Tibial nerve (tissue), 4 donors: ENCODE measurements at places on chromosomes 6 and 20. TPM values are rescaled to one million over a fixed set of nuclear protein-coding genes. Genes with fewer than 3 reads are reported as not detected.

HMGCLL1 gene
- 2.2 TPM for total RNA-seq

DEFB124 gene
- not detected for total RNA-seq

GHRH gene
- total RNA-seq: not detected

CALHM5 gene
- total RNA-seq: 4.5 TPM

RFX6 gene
- total RNA-seq: not detected

METTL24 gene
- 0.98 TPM for total RNA-seq

KCNS1 gene
- total RNA-seq: 0.21 TPM

PI16 gene
- 39.6 TPM for total RNA-seq

GRIK2 gene
- 5.4 TPM for total RNA-seq

- H3K27me3 ChIP-seq: no peaks in the 10 kb centered on the region
- H3K27ac ChIP-seq: no peak overlapping the region
- H3K4me3 ChIP-seq: no peak overlapping the region
- no peaks in the 10 kb centered on the region for H3K36me3 ChIP-seq
These were observed 104.7 kb upstream of the SGK1 start for GRCh38 chr6:134422426-134423231.

DNA sequence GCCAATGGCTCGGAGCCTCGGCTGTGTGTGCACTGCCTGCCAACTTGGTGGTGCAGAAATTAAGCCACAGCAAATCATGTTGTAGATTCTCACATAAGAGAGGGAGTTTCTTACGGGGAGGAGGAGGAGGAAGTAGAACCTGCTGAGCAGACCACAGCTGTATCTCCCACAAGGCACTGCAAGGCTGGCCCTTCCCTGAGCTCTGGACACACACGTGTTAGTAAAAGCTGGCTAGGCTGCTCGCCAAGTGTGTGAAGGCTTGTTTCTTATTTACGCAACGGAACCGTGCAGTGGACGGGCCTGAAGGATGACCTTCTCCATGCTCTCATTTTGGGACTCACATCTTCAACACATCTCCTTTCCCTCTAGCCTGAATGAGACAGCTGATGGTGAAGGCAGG, 15.7 kb upstream of the QKI start:
- H3K4me3 ChIP-seq: no peak overlapping the region
- peaks cover 69% of the 10 kb centered on the region for H3K4me1 ChIP-seq
- no peak overlapping the region for H3K27ac ChIP-seq

DNA sequence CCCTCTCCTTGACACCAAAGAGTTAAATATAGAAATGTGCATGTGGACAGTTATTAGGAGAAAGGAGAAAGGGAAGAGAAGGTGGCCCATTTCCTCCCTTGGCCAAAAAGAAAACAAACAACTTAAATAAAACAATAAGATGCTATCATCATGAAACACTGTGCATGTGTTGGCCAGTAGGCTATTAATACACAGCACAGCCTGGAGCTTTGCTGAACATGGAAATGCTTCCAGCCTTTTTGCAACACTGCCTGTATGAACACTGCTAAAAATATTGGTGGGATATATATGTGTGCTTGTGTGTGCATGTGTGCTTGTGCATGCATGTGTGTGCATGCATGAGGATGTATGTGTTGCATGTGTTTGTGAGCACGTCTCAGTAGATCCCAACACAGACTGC, 100.4 kb downstream of the LY86 start:
- no peaks in the 10 kb centered on the region for H3K36me3 ChIP-seq
- no peaks in the 10 kb centered on the region for H3K27me3 ChIP-seq
- H3K27ac ChIP-seq: peak overlapping the region; percentile 76
- DNase-seq: no peak
- H3K4me3 ChIP-seq: no peak overlapping the region

DNA sequence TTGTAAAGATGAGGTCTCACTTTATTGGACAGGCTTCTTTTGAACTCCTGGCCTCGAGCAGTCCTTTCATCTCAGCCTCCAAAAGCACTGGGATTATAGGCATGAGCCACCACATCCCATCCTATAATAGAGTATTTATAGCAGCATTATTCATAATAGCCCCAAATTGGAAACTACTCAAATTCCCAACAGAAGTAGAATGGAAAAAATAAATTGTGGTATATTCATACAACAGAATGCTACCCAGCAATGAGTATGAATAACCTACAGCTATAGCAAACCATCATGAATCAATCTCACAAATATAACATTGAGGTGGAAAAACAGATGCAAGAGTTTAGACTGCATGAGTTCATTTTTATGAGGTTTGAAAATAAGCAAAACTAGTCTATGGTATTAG, 84.8 kb upstream of the BTBD3 start:
- H3K27ac ChIP-seq: no peak overlapping the region
- no peaks in the 10 kb centered on the region for H3K36me3 ChIP-seq
- no peaks in the 10 kb centered on the region for H3K27me3 ChIP-seq
- H3K4me3 ChIP-seq: no peak overlapping the region
- no peaks in the 10 kb centered on the region for H3K4me1 ChIP-seq
- DNase-seq: no peak

GRCh38 chr6:3195695-3196497, 31.6 kb downstream of the TUBB2B start:
- H3K27ac ChIP-seq: peak overlapping the region; percentile 71
- no peak overlapping the region for H3K4me3 ChIP-seq
- H3K27me3 ChIP-seq: no peaks in the 10 kb centered on the region
- no peak for DNase-seq
- H3K36me3 ChIP-seq: no peaks in the 10 kb centered on the region

DNA sequence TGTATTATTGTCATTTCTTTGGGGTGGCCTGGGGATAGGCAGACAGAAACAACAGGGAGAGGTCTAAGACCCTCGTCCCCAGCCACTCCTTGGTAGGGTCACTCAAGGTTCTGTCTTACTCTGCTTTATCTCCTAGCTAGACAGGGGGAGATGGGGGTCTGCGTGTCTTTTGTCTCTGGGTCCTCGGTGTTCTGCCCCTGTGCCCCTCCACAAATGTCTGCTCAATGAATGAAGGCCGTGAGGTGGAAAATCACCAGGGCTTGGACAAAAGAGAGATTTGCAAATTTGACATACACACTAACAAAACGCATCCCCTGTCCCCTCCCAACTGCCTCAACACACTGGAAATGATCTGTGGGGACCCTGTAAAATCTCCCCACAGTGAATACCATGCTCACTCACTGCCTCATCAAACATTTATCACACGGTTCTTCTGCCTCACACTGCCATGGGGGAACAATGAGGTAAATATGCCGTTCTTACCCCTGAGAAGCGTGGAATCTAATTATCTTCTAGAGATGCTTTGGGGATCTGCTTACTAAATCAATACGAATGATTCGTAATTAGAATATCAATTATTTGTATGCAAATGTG, 13.2 kb upstream of the VAPB start:
- no peak overlapping the region for H3K27ac ChIP-seq

- no peak for DNase-seq
- peak overlapping the region; percentile 26 for H3K4me3 ChIP-seq
- no peaks in the 10 kb centered on the region for H3K36me3 ChIP-seq
- peaks cover 20% of the 10 kb centered on the region for H3K4me1 ChIP-seq
These were observed 1.5 kb upstream of the CPNE5 start for GRCh38 chr6:36840432-36841403.

- H3K27me3 ChIP-seq: no peaks in the 10 kb centered on the region
- DNase-seq: no peak
- H3K27ac ChIP-seq: no peak overlapping the region
- no peaks in the 10 kb centered on the region for H3K4me1 ChIP-seq
- H3K4me3 ChIP-seq: no peak overlapping the region
These were observed 46.5 kb downstream of the PPARD start for GRCh38 chr6:35388772-35389352.

- no peak overlapping the region for H3K27ac ChIP-seq
- peaks cover 18% of the 10 kb centered on the region for H3K27me3 ChIP-seq
- H3K4me1 ChIP-seq: no peaks in the 10 kb centered on the region
- no peak overlapping the region for H3K4me3 ChIP-seq
- H3K36me3 ChIP-seq: no peaks in the 10 kb centered on the region
These were observed 6.8 kb downstream of the GUCA1A start for GRCh38 chr6:42179945-42180313.

DNA sequence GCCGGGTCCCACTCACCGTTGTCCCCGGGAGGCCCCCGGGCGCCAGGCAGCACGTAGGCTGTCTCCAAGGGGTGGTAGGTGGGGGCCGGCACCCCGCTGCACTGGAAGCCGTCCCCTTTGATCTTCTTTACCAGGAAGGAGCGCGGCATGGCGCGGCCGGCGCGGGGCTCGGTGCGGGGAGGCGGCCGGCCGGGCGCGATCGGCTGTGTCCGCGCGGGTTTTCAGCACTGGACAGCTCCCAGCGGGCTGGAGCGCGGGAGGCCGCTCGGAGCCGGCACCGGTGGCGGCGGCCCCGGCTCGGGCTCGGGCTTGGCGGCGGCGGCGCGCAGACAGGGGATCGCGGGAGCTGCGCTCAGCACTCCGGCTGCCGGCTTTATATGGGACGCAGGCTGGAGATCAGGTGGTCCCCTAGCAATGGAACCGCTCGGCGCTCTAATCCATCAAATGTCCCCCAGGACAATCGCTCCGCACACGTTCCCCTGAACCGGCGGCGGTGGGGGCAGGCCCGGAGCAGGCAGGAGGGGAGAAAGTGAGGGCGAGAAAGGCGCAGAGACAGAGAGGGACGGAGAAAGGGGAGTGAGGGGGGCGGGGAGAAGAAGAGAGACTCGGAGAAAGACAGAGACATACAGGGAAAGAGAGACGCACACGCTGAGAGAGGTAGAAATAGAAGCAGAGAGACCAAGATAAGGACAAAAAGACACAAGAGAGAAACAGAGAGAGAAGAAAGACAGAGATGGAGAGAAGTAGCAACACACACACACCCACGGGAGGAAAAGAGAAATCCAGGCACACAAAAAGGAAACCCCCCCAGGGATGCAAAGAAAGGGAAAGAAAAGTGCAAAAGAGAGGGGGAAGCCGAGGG, at the start of gene SCRT2:
Gene SCRT2, minus strand, starts transcription at position 350 of the 862 bp plus-strand sequence. Its CDS starts 201 bp downstream, at position 149.
- H3K4me1 ChIP-seq: peaks cover 13% of the 10 kb centered on the region
- peak; percentile 63 for DNase-seq
- no peak within 1 kb of the TSS for H3K27ac ChIP-seq
- no peaks in the 10 kb centered on the region for H3K36me3 ChIP-seq

- no peak overlapping the region for H3K27ac ChIP-seq
- DNase-seq: no peak
- no peaks in the 10 kb centered on the region for H3K4me1 ChIP-seq
- H3K27me3 ChIP-seq: no peaks in the 10 kb centered on the region
- H3K36me3 ChIP-seq: no peaks in the 10 kb centered on the region
- H3K4me3 ChIP-seq: no peak overlapping the region
These were observed 2.2 kb upstream of the GINM1 start for GRCh38 chr6:149563928-149564325.

DNA sequence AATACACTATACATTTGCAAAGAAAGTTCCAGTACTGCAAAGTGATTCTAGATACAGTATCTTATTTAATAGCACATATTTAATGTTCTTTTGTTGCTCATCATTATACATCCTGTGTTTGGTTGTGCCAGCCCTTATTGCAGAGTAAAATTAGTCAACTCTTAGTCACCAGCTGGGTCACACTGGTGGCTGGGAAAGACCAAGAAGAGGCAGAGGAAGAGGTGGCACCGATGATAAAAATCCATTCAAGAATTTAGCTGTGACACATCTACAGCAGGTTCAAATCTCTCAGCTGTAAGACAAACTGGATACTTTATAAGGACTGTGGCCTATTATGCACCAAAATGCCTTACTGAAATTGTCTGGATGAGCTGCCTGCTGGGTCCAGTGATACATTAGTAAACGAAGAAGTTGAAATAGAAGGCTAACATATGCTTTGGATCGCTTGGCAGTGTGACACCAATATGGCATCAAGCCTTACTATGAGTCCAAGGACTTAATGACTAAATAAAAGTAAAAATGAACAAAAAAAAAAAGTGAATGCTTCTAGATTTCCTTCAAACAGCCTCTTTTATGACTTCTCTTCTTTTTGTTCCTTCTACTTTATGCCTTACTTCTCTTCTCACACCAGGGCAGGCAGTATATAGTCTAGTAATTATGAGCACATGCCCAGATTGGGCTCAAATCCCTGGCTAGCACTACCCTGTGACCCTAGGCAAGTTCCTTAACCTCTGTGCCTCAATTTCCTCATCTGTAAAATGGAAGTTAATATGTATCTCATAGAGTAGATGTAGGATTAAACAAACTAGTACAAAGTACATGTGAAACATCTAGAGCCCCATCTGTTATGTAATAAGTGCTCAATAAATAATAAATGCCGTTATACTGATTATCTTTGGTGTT, 29.4 kb upstream of the RNF8 start:
- no peak overlapping the region for H3K4me3 ChIP-seq
- H3K4me1 ChIP-seq: peaks cover 11% of the 10 kb centered on the region
- H3K27ac ChIP-seq: no peak overlapping the region
- peaks cover 36% of the 10 kb centered on the region for H3K36me3 ChIP-seq
- H3K27me3 ChIP-seq: no peaks in the 10 kb centered on the region

- peak; percentile 55 for DNase-seq
- no peak overlapping the region for H3K27ac ChIP-seq
- no peak overlapping the region for H3K4me3 ChIP-seq
- no peaks in the 10 kb centered on the region for H3K27me3 ChIP-seq
- no peaks in the 10 kb centered on the region for H3K4me1 ChIP-seq
- H3K36me3 ChIP-seq: no peaks in the 10 kb centered on the region
These were observed 60.3 kb downstream of the TSHZ2 start for GRCh38 chr20:53032478-53032932.

DNA sequence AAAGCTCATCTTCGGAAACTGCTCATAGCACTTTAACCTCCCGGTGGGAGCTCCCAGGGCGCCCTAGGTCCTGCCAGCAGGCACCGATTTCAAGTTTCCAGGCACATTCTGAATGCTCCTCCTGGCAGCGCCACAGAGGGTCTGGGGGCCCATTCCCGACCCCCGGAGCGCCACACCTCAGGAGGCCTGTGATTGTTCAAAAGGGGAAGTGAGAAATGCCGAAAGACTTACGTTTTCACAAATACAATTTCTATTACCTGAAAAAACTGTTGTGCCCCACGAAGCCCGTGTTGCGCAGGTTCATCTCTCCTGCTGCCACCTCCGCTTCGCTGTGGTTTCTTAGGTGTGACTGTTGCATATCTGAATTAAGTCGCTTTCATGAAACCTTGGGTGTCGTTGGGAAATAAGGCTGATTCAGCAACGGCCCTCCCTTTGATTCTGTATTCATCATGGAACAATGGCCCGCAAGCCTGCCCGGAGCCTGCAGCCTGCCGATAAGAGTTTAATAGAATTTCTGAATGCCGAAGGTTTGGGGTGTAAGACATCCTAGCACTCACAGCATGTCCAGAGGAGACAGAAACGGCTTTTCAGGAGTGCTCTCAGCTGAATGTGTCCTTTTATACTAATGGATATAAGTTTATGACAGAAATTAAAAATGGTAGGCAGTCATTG, 1.9 kb upstream of the MYT1 start:
- H3K27ac ChIP-seq: no peak overlapping the region
- no peaks in the 10 kb centered on the region for H3K36me3 ChIP-seq
- peaks cover 84% of the 10 kb centered on the region for H3K27me3 ChIP-seq

GRCh38 chr6:14834851-14835530, 410.9 kb upstream of the JARID2 start:
- DNase-seq: no peak
- peaks cover 6% of the 10 kb centered on the region for H3K4me1 ChIP-seq
- no peak overlapping the region for H3K4me3 ChIP-seq
- no peak overlapping the region for H3K27ac ChIP-seq
- no peaks in the 10 kb centered on the region for H3K36me3 ChIP-seq

GRCh38 chr20:48098866-48099265, 313.6 kb upstream of the SULF2 start:
- no peak overlapping the region for H3K27ac ChIP-seq
- no peaks in the 10 kb centered on the region for H3K4me1 ChIP-seq
- no peak overlapping the region for H3K4me3 ChIP-seq
- H3K27me3 ChIP-seq: no peaks in the 10 kb centered on the region
- no peak for DNase-seq

GRCh38 chr6:14984519-14984853, 261.4 kb upstream of the JARID2 start:
- H3K4me1 ChIP-seq: no peaks in the 10 kb centered on the region
- no peaks in the 10 kb centered on the region for H3K27me3 ChIP-seq
- no peak overlapping the region for H3K4me3 ChIP-seq
- peak; percentile 8 for DNase-seq
- H3K27ac ChIP-seq: peak overlapping the region; percentile 15
